ENCODE measurements at places on chromosomes 13 and 19.

DNA sequence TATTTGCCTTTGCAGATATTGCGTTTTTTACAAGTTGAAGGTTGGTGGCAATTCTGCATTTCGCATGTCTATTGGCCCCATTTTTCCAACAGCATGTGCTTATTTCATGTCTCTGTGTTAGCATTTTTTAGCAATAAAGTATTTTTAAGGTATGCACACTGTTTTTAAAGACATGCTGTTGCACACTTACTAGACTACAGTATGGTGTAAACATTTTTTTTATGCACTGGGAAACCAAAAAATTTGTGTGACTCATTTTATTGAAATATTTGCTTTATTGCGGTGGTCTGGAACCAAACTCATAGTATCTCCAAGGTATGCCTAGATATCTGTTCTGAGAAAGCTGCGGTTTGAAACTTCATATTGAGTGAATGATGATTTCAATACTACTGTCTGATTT is 55.4 kb upstream of the RNF113B start:
- DNase-seq = no peak

GRCh38 chr13:94673851-94674250 is 38.5 kb downstream of the SOX21 start:
- no peak for DNase-seq

DNA sequence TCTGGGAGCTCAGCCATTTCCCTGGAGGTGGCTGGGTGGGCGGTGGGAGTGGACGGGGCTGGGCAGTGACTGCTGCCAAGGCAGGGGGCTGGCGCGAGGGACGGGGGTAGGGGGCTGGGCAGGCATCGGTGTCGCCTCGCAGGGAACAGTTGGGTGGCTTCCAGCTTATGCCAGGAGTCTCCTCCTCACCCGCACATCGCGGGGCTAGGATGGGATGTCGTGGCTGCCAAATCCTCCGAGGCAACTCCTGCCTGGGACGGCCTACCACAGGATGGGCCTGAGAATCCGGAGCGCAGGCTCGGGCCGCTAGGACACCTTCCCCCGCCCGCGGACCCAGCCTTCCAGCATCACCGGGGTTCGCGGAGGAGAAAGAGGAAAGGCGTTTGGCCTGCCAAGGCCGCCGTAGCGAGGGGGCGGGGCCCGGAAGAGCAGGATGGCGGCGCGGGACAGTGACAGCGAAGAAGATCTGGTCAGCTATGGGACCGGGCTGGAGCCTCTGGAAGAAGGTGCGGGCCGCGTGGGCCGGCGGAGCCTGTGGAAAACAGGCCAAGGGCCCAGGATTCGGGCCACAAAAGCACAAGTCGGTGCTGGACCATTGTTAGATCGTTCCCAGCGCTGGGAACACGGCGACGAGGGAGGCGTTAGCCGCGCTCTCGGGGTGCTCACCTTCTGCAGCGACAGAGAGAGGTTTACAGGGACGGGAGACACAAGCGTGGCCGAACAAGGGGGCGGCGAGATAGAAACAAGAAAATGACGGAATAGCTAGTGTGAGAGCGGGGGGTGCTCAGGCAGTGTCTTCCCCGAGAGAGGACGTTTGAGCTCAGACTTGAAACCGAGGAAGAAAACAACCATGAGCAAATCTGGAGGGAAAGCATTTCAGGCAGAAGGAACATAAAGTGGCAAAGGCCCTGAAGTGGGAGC is at the start of gene GPATCH1:
Gene GPATCH1 (plus strand): TSS at position 421 of the 921 bp plus-strand sequence. CDS start 13 bp downstream, at position 434.
- peak; percentile 60 for DNase-seq

GRCh38 chr13:50401049-50401505 is 385.8 kb downstream of the KCNRG start:
- DNase-seq = no peak

- no peak for DNase-seq
Observed at GRCh38 chr19:6378486-6378885, 2.8 kb upstream of the PSPN start.

DNA sequence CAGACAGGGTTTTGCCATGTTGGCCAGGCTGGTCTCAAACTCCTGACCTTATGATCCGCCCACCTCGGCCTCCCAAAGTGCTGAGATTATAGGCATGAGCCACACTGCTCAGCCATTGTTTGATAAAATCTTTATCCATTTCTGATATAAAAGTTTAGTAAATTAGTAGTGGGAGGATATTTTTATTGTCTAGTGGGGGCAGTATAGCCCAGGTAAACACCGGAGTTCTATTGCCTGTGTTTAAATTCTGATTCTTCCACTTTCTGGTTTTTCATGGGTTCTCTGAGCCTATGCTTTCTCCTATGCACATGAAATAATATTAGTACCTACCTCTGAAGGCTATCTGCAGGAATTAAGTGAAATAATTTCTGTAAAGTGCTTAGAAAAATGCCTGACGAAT is 20.1 kb upstream of the ARHGEF18 start:
- no peak for DNase-seq

DNA sequence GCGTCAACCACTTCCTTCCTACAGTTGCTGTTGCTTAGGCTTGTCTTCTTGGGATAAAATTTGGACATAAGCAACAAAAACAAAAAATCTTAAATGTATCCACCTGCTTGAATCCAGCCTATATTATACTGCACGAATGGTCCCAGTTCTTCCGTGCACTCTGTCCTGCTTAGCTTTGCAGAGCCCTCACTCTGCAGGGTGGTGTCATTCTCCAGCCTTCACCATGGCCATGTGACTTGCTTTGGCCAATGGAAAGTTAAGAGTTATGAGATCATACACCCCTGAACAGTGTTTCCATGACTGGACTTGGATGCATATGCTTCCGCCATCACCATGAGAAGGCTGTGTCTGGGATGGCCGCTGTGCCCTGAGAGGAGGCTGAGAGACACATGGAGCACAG is 27.4 kb upstream of the SACS start:
- DNase-seq = no peak

- no peak for DNase-seq
Observed at GRCh38 chr19:34193876-34194275, 21.6 kb downstream of the LSM14A start.

DNA sequence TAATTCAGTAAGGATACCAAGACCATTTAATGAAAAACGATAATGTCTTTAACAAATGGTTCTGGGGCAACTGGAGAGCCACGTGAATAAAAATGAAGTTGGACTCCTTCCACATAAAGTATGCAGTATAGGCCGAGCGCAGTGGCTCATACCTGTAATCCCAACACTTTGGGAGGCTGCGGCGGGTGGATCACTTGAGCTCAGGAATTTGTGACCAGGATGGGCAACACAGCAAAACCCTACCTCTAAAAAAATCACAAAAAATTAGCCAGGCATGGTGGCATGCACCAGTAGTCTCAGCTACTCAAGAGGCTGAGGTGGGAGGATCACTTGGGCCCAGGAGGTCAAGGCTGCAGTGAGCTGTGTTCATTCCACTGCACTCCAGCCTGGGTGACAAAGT is 20.6 kb upstream of the CD33 start:
- DNase-seq = no peak

- no peak for DNase-seq
Observed at GRCh38 chr19:6616011-6616410, 25.1 kb upstream of the CD70 start.

DNA sequence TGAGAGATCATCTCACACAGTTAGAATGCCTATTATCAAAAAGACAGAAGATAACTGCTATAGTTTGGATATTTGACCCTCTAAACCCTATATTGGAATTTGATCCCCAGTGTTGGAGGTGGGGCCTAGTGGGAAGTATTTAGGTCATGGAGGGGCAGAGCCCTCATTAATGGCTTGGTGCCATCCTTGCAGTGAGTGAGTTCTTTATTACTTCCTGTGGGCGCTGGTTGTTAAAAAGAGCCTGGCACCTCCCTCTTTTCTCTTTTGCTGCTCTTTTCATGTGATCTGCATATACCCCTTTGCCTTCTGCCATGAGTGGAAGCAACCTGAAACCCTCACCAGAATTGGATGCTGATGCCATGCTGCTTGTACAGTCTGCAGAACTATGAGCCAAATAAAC is 66.8 kb downstream of the TDRD3 start:
- no peak for DNase-seq
